ENCODE measurements at places on chromosomes 5 and 9.

DNA sequence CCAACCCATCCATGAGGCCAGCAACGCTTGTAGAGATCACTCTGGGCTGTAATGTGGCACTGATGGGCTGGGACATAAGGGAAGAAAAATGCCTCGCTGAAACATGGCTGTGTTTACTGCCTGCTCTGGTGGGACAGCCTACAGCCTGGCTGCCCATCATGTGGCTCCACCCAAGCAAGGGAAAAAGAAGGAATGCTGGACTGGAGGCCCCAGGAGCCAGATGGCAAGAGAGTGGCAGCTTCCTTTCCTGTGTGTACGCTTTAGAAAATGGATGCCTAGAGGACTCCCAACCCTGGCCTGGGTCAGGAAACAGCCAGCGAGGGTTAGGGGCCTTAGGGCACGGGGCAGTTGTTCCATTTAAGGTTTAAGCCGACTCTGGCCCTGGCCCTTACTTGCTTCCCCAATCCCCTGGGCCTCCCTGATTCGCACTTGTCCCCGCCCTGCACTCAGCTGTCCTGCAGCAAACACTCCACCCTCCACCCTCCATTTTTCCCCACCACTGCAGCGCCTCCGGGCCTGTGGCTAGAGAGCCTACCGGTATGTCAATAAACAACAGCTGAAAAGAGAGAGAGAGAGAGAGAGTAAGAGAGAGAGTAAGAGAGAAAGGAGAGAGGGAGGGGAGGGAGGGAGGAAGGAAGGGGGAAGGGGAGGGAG lies 819.4 kb downstream of the SEMA5A start:
- no peak for DNase-seq

GRCh38 chr5:35863159-35863558 lies 6.5 kb downstream of the IL7R start:
- DNase-seq: no peak

- peak; percentile 85 for DNase-seq
These were observed at the start of gene PURA for GRCh38 chr5:140113699-140114263. Gene PURA, plus strand, starts transcription at chr5:140114109. Its CDS starts 73 bp downstream, at chr5:140114182.

DNA sequence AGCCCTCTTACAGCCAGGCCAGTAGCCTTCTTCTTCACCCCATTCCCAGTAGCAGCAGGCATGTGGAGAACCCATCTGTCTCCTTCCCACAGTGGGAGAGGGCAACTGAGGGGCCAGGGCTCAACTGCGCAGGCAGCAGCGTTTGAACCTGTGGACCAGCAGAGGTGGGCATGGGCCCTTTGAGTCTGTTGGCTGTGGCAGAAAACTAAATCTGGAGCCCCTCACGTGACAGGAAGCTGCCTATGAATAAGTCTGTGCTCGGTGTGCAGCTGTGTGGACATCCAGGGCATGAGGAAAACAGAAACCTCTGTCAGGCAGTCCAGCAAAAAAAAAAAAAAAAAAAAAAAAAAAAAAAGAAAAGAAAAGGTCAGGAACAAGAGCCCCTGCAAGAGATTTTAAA lies 189.2 kb upstream of the NR3C1 start:
- DNase-seq: no peak

DNA sequence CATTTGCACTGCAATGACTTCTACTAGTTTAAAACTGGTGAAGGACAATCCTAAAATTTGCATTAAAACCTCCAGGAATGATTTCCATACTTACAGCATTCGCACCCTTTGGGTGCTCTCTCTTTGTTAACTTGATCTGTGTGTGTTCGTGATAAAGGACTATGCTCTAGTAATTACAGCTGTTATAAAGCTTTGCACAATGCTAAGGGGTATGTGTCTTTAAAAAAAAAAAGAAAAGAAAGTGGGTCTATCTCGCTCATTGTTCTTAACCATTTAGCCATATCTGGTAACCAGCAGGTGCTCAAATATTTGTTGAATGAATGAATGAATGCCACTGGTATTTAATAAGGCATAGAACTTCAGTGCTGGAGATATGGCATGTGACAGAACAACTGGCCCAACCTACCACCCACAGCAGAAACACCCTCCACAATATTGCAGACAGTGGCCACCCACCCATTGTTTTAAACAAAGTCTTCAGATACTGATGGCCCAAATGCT lies 8.7 kb downstream of the TRIM36 start:
- DNase-seq: no peak

- DNase-seq: no peak
These were observed 15.6 kb downstream of the COL27A1 start for GRCh38 chr9:114170771-114171461.

DNA sequence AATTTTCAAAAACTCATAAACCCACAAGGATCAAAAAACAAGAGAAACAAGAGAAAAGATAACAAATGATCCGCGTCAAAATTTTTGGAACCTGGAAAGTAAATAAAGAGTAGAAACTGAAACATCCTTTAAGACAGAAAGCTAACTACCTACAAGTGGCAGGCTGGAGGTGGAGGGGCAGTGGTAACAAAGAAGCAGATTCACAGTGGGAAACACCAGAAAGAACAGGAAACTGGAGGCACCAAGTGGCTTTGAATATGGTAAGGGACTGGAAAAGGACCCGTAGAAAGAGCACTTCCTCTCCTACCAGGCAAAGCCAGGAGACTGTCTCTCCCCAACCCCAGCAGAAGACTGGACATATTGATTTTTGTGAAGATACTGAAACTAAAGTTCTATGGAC lies 100.6 kb upstream of the TARS1 start:
- no peak for DNase-seq

DNA sequence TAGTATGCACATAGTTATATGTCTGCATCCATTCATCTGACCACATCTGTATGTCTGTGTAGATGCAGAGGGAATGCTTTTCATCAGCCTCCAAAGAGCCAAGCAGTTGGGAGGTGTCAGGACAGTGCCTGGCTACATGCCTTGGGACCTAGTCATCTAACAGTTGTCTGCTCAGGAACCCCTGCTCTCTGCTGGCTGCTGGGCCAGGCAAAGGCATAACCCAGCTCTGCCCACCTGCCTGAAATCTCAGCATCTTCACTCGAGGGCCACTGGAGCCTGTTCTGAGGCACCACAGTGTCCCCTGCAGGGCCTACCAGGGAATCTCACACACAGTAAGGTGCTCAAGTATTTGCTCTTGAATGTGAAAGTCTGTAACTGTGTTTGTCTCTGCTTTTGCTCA lies 3.7 kb downstream of the C9orf50 start:
- no peak for DNase-seq

DNA sequence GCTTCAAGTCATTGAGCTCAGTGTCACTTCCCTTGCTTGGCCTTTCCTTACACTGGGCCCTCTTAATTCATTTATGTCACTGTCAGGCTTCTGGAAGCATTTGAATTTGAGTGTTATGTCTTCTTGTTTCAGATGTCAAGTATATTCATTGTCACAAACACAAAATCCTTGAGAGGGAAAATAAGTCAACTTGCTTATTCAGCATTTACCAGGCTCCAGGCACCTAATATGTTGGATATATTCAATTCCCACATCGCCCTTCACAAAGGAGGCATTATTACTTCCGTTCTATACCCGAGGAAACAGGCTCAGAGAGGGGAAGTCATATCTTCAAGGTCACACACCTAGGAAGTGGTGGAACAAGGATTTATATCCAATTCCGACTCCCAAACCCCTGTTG lies 121.1 kb upstream of the SMIM23 start:
- DNase-seq: no peak

GRCh38 chr5:636951-637350 lies 24.8 kb downstream of the CEP72 start:
- DNase-seq: no peak

GRCh38 chr9:95336281-95336680 lies 18.8 kb upstream of the FANCC start:
- no peak for DNase-seq

GRCh38 chr9:90112788-90113187 lies 508.0 kb downstream of the GADD45G start:
- DNase-seq: no peak

- no peak for DNase-seq
These were observed 49.9 kb downstream of the USP20 start for GRCh38 chr9:129885018-129885669.

DNA sequence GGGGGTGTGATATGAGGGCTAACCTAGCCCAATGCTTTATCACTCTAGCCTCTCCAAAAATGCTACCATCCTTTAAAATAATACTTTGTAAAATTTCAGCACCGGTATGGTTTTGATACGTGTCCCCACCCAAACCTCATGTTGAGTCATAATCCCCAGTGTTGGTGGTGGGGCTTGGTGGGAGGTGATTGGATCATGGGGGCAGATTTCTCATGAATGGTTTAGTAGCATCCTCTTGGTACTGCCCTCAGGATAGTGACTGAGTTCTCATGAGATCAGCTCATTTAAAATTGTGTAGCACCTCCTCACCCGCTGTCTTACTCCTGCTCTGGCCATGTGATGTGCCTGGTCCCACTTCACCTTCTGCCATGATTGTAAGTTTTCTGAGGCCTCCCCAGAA lies 35.0 kb upstream of the ANKH start:
- DNase-seq: no peak

DNA sequence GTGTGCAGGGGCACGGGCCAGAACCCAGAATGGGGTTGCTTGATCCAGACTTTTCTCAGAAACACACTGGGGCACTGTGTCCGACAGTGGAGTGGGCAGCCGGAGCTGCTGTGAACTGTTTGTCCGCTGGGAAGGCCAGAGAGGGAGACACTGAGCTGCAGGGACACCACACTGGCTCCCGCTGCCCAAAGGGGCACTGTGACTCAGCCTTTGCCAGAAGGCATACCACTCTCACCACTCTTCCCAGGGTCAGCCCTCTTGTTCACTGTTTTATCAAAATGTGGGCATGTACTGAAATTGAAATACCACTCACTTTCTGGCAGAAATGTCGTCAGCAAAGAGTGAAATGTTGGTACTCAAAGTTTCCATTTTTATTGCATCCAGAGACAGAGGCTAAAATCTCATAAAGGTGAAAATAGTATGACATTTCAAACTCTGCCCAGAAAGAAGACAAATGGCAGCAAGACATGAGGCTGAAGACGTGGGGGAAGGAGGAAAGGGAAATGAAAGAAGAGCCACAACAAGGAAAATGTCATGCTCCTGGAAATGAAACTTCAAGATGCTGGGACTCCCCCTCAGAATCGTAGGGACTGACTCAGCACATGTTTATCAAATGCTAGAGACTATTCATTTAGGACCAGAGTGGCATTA lies 4.5 kb upstream of the IL7R start:
- no peak for DNase-seq

- DNase-seq: no peak
These were observed 81.6 kb downstream of the ARHGAP26 start for GRCh38 chr5:142851731-142852130.

DNA sequence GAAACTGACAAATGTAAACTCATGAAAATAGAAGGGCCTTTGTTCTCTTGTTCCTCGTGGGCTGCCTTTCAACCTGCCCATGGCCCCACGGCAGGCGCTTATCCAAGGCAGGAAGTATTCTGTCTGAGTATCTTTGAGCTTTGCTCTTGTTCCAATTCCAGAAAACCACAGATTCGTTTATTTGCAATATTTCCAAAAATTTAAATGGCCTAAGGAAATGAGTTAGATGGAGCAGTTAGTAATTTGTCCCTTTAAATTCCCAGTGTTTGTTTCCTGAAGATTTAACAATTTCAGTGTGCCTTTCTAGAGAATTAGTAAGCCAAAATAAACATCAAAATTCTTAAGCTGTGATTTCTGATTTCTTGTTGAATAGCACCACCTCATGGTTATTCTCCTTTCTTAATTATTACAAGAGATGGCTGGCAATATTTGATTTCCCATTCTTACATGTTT lies 299.4 kb upstream of the RASA1 start:
- no peak for DNase-seq
